G401 (cell line): ENCODE measurements at places on chromosomes 1 and 21.

DNA sequence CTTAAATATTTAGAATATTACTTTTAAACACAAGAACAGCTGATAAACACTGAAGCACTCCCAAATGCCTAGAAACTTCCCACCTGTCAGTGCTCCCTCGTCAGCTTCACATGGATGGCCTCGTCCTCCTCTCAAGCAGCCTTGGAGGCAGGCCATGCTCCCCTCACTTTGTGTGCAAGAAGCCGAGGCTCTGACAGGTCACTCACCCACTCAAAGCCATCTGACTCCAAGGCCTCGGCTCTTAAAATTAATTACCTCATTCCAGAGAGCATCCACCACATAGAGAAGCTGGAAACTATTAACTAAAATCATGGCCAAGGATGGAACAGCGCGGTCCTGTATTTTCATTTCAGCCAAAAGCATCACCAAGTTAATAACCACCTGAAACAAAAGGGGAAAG, 17.8 kb downstream of the LBR start:
- no peak for DNase-seq

DNA sequence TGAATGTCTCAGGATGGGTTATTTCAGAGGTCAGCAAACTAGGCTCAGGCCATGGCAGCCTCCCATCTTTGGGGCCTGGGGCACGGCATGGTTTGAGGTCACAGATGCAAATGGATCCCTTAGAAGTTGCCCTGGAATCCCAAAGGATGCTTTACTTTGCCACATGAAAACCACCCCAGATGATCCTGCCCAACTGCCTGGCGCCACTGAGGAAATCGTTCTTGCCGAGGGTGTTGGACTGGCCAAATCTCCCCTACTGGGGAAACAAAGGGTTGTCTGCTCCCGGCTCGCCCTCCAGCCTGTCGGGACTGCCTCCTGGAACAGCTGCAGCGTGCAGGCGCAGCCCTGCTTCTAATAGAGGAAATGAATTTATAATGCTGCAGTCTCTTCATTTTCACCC, 173.0 kb upstream of the LMO4 start:
- no peak for DNase-seq

DNA sequence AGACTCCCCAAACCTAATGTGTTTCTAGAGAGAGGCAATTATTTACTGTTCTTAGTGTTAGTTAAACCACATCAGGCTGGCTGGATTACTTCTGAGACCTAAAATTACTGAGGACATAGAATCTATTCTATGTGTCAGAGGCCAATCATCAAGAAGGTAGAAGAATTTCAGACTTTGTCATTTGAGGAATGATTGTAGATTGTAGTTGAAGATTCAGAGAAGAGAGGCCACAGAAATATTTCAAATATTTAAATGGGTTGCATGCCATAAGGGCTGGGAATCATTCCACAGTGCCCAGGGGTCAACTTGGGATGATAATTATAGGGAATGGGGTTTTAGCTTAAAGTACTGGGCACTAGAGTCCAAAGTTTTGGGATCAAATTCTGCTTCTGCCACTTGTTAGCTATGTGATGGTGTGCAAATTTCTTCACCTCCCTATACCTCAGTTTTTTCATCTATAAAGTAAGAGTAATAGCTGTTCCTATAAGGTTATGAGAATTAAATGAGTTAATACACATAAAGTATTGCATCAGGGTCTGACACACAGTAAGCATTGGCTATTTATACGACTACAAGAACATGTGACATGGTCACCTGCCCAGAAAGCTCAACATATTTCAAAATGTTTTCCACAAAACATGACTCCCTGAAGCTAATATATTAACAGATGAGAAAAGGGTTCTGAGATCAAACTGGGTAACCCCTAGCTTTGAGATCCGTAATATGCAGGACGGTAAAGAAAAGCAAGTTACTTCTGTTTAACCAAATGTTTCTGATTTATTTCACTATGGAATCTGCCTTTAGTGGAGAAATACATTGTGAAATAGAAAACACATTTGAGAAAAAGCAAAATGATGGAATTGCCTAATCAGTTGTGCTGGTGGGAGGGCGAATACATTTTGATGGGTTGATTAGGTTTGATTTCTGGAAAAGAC, 69.7 kb upstream of the SPAG17 start:
- no peak for DNase-seq

GRCh38 chr1:66747501-66747900, 4.8 kb upstream of the DYNLT5 start:
- no peak for DNase-seq

GRCh38 chr1:228457017-228457395, 30.2 kb upstream of the RNF187 start:
- no peak for DNase-seq

- no peak for DNase-seq
Observed at GRCh38 chr21:42480736-42481135, 15.3 kb downstream of the RSPH1 start.

- DNase-seq, result no peak
Observed at GRCh38 chr1:216113181-216113580, 310.1 kb downstream of the USH2A start.

GRCh38 chr1:153978274-153978909, 918 bp upstream of the JTB start:
- no peak for DNase-seq

- no peak for DNase-seq
Observed at GRCh38 chr1:207669528-207670009, 24.6 kb downstream of the CR1L start.

- DNase-seq, result no peak
Observed at GRCh38 chr1:119689511-119689910, 22.2 kb upstream of the PHGDH start.

DNA sequence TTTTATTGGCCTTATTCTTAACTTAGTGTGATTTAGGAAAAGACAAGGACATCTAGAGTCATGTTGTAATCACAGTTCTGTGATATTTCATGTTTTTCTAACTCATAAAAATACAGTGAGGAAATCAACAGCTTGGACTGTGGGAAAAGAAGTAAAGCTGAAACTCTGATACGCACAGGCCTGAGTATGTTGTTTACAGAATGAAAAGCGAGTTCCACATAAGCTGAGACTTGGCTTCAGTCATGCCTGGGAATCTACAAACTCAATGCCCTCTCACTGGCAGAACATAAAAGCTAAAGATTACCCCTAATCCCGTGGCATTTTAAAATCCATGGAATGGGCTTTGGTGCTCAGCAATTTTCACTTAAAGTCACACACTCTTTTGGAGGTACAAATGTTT, 23.6 kb upstream of the ATP5PO start:
- no peak for DNase-seq

- DNase-seq, result no peak
Observed at GRCh38 chr1:106608841-106609240, 447.6 kb upstream of the PRMT6 start.

GRCh38 chr1:46607345-46608130, 3.5 kb upstream of the MKNK1 start:
- peak; percentile 85 for DNase-seq

- no peak for DNase-seq
Observed at GRCh38 chr1:33097137-33097611, 16.2 kb downstream of the AZIN2 start.

- DNase-seq, result no peak
Observed at GRCh38 chr1:108142773-108143394, 57.3 kb downstream of the SLC25A24 start.

- DNase-seq, result no peak
Observed at GRCh38 chr1:247540581-247540980, 4.3 kb upstream of the OR2C3 start.

DNA sequence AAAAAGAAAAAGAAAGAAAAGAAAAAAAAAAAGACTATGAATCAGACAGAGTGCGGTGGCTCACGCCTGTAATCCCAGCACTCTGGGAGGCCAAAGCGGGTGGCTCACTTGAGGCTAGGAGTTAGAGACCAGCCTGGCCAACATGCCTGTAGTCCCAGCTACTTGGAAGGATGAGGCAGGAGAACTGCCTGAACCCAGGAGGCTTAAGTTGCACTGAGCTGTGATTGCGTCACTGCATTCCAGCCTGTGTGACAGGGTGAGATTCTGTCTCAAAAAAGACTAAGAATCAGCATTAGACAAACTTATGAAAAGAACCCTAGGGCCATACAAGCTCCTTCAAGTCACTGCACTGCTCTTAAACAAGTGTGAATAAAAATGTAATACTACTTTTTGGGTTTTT, 16.9 kb downstream of the PSMB4 start:
- no peak for DNase-seq

- no peak for DNase-seq
Observed at GRCh38 chr1:221878134-221878533, 136.2 kb upstream of the DUSP10 start.

DNA sequence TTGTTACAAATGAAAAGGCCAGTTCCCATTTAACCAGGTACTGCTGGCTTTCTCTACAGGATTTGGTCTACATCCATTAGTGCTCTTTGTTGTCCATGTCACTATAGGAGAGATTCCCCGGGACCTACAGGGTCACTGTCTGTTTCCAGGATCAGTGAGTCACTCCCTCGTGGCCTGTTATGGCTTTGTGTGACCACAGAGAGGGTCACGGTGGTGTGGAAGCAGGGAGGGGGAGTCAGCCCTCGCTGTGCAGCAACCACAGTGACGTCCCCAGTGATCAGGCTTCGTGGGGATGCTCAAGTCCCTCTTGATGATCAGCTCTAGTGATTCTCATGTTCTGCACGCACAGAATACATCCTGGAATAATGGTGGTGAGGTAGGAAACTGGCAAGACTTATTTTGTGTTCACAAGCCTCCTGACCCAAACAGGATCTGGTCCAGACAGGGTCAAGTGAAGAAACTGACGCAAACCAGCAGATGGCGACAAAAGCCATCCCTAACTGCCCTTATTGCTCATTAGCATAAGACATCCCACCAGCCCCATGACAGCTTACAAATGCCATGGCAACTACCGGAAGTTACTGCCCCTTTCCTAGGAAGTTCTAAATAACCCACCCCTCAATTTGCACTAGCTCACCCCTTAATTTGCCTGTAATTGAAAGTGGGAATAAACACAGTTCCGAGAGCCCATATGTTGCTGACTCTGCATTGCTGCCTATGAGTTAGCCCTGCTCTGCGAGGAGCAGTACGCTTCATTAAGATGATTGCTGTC, 98.5 kb downstream of the DISC1 start:
- DNase-seq, result peak; percentile 16

DNA sequence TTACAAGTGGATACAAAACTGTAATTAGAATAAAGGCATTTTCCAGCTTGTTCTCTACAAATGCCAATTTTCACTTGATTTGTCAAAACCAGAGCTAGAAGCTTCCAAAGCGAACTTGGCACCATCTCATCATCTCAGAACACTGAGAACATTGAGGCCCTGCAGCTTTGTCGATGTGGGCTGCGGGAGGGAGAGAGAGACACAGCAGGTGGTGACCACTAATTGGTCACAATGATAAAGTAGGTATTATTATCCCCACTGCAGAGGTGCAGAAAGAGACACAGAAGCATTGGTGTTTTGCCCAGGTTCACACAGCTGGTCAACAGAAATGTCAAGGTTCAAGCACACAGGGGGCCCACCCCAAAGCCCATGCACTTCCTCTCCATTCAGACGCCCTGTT, 72.2 kb upstream of the KRTAP19-8 start:
- DNase-seq, result no peak

DNA sequence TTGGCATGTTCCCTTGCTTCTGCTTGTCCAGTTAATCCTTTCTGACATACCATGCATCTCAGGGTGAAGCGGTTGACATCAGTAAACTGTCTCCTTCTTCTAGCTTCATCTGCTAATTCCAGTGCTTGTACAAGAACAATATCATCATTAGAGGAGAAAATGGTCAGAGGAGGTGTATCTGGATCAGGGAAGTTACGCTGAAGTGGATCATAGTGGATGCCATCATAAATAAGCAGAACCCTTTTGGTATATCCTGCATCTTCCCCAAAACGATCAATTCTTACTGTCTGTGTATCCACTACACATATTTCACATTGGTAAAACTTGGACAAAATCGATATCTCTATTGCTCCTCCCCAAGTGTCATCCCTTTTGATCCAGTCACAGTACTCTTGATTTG, 2.0 kb downstream of the YOD1 start:
- no peak for DNase-seq

- no peak for DNase-seq
Observed at GRCh38 chr1:183173828-183174227, 12.2 kb upstream of the LAMC2 start.

DNA sequence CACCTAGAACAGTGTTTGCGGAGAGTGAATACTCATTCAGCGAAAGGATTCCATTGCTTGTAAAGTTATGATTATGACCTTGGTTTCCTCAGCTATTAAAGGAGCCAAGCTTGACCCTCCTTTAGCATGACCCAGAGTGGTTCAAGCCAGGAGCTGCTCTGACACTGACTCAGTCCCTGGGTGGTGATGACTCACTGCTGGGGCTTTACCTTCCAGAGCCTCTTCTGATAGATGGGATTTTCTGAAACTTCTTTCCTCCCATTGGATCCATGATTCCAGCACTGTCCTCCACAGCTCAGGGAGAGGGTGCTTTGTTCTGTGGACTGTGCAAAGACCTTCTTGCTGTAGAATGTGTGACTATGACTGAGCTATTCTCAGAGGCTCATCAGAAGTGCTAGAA, 77.4 kb downstream of the S1PR1 start:
- DNase-seq, result no peak

DNA sequence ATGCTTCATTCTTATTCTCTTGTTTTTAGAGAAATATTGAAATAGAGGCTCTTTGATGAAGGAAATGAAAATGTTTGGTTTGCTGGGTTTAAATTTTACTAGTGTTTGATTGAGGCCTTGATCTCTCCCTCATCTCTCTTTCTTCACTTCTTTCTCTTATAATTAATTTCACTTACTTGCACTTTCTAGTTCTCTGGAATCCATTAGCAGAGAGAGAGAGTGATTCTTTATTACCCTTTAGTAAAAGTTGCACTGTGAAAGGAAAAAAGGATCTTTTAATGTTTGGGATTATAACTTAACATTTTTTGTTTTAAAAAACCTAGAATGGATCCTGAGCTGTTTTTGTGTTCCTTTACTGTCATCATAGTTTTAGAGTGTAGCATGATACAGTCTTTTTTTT, 12.2 kb downstream of the RPRD2 start:
- DNase-seq, result no peak

DNA sequence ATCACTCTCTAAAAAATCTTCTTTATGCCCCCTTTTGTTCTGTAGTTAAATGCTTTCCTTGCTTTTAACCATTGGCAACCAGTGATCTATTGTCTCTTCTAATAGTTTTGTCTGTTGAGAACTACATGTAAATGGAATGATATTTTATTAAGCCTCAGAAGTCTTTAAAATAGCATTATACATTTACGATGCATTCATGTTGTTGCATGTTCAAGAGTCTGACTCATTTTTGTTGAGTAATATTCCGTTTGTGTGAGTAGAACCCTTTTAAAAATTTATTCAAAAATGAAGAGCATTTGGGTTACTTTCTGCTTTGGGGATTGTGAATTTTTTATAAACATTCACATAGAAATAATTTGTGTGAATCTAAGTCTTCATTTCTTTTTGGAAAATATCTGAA, 1352.9 kb downstream of the NCAM2 start:
- no peak for DNase-seq

DNA sequence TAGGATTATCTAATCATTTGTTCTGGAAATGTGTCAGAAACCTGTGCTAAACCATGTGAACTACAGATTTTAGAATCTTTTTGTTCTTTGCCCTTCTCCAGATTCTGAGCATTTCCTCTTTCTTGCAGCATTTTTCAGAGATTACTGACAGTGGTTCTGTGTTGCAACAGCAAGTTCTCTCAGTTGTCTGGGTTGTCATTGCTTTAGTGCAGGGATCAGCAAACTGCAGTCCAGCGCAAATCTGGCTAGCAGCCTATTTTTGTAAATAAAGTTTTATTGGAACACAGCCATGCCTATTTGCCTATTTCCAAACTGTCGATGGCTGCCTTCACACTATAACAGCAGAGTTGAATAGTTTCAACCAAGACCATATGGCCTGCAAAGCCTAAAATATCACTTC, 66.3 kb upstream of the LRRC8D start:
- DNase-seq, result no peak
